IMR-90 (cell line): ENCODE measurements at places on chromosomes 2 and 18.

DNA sequence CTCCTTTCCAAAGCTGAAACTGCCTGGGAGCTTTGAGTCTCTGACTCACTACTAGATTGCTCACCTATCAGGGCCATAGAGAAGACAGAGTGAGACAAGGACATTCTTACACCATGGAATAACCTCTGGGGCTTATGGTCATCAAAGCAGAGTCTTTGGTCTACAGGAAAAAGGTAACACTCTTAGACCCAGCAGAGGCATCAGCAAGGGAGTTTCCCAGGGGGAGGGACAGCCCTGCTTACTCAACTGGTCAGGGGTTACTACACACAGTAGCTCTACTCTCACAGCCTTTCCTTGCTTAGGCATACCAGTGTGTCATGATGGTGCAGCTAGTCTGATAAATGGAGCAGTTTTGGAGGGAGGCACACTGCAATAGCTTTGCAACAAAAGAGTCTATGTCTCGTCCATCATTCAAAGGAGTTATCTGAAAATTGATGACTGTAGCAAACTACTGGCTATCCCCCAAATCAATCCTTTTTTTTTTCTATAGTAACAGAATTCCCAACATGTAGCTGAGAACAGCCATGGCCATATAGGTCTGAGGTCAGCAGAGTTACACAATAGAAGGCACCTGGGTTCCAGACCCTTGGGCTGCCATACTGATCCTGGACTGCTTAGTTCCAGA lies 22.4 kb upstream of the CD28 start:
- no peaks in the 10 kb centered on the region for H3K36me3 ChIP-seq
- no peaks in the 10 kb centered on the region for H3K27me3 ChIP-seq
- DNase-seq: peak; percentile 92
- H3K27ac ChIP-seq: no peak overlapping the region; the same call in 1 of the 2 replicates
- H3K4me1 ChIP-seq: peaks cover 28% of the 10 kb centered on the region

- peaks cover 16% of the 10 kb centered on the region for H3K4me1 ChIP-seq
- DNase-seq: peak; percentile 66
- no peak within 1 kb of the TSS for H3K4me3 ChIP-seq
- H3K36me3 ChIP-seq: no peaks in the 10 kb centered on the region
These were observed at the start of gene SULT1C4 for GRCh38 chr2:108377815-108378630. TSS of gene SULT1C4 (plus strand) at chr2:108377954. CDS start at chr2:108378338, 384 bp downstream.

GRCh38 chr18:28177828-28178635 lies 1.1 kb upstream of the CDH2 start:
- DNase-seq: peak; percentile 36
- H3K4me1 ChIP-seq: peaks cover 3% of the 10 kb centered on the region; the same call in 1 of the 2 replicates
- no peak overlapping the region; the same call in 1 of the 2 replicates for H3K27ac ChIP-seq
- no peaks in the 10 kb centered on the region for H3K27me3 ChIP-seq
- no peaks in the 10 kb centered on the region for H3K36me3 ChIP-seq
- peak overlapping the region; percentile 99 for H3K4me3 ChIP-seq

- no peak for DNase-seq
- peak overlapping the region; percentile 62 for H3K27ac ChIP-seq
- H3K4me3 ChIP-seq: peak overlapping the region; percentile 52
- H3K4me1 ChIP-seq: peaks cover 24% of the 10 kb centered on the region
- peaks cover 8% of the 10 kb centered on the region for H3K36me3 ChIP-seq
These were observed 1.1 kb upstream of the PXDN start for GRCh38 chr2:1745171-1746023.

- no peak for DNase-seq
- peaks cover 3% of the 10 kb centered on the region for H3K27me3 ChIP-seq
- no peak overlapping the region for H3K27ac ChIP-seq
- no peak overlapping the region for H3K4me3 ChIP-seq
- H3K36me3 ChIP-seq: no peaks in the 10 kb centered on the region
These were observed 24.7 kb upstream of the CEP68 start for GRCh38 chr2:65031341-65032018.

- H3K4me1 ChIP-seq: no peaks in the 10 kb centered on the region; the same call in 1 of the 2 replicates
- DNase-seq: peak; percentile 53
- H3K4me3 ChIP-seq: no peak overlapping the region
- peaks cover 33% of the 10 kb centered on the region for H3K36me3 ChIP-seq
These were observed 10.1 kb downstream of the SRSF7 start for GRCh38 chr2:38740851-38741731.

GRCh38 chr18:3595369-3596273 lies 145.6 kb downstream of the TGIF1 start:
- H3K4me3 ChIP-seq: peak overlapping the region; percentile 57; the same call in 1 of the 2 replicates

GRCh38 chr2:231012463-231012862 lies 16.5 kb downstream of the SPATA3 start:
- no peaks in the 10 kb centered on the region for H3K36me3 ChIP-seq
- DNase-seq: no peak

DNA sequence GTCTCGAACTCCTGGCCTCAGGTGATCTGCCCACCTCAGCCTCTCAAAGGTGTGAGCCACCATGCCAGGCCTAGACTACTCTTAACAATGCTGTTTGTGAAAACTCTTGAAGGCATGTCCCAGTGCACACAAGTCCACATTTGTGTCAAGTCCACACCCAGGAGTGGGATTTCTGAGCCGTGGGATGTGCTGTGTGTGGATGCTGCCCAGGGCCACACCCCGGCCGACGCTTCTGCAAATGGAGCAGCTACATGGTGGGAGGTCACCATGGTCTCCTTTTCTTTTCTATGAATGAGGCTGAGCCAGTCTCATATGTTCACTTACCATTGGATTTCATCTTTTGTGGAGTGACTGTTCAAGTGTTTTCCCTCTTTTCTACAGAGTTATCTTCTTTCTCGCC lies 15.8 kb downstream of the SNED1 start:
- no peak overlapping the region for H3K4me3 ChIP-seq
- DNase-seq: no peak
- H3K27ac ChIP-seq: no peak overlapping the region
- no peaks in the 10 kb centered on the region for H3K27me3 ChIP-seq

DNA sequence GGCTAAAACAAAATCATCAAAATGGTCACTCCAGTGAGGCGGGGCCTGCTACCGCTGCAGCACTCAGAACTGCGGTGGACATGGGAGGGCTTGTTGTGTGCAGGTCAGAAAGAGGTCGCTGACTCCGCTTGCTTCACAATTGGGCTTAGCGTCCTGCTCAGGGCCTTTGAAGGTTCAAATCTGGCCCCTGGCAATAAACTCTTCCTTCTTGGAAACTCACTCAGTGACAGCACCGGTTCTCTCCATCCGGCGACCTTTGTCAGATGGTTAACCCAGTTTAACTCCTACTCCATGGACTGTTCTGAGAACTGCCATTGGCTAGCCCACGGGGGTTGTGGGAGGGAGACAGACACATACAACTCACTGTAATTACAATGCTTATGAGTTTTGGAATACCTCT lies 29.0 kb upstream of the LAPTM4A start:
- DNase-seq: no peak
- no peaks in the 10 kb centered on the region for H3K36me3 ChIP-seq
- no peak overlapping the region for H3K27ac ChIP-seq
- H3K4me3 ChIP-seq: no peak overlapping the region
- H3K27me3 ChIP-seq: no peaks in the 10 kb centered on the region; the same call in 1 of the 2 replicates

DNA sequence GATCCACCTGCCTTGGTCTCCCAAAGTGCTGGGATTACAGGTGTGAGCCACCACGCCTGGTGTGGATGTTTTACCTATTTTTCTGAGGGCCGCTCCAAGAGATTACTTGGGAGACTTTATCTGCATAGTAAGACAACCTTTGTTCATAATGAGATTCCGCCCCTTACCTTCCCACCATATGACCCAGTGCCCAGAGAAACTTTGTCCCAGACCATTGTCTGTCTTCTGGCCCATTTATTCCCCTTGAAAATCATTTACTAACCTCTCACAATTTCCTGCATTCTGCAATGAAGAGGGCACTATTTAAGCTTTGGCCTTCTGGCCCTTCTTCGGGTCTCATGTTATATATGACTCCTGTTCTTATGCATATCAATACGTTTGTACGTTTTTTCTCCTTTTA lies 13.7 kb upstream of the TMEM37 start:
- no peaks in the 10 kb centered on the region for H3K36me3 ChIP-seq
- H3K4me3 ChIP-seq: no peak overlapping the region
- peaks cover 2% of the 10 kb centered on the region for H3K27me3 ChIP-seq
- H3K4me1 ChIP-seq: no peaks in the 10 kb centered on the region

DNA sequence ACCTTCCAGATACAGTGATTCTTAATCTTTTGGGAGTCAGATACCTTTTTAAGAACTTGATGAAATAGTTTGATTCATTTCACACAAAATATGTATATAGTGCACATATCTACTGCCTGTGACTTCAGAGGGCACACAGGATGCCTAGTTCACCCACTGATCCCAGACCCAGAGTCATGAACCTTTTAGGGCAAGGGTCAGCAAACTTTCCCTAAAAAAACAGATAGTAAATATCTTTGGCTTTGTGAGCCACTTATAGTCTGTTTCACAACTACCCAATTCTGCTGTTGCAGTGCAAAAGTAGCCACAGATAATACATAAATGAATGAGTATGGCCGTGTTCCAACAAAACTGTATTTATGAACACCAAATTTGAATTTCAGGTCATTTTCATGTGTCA lies 124.9 kb downstream of the ANKRD44 start:
- H3K36me3 ChIP-seq: no peaks in the 10 kb centered on the region
- no peak for DNase-seq
- H3K4me1 ChIP-seq: no peaks in the 10 kb centered on the region; the same call in 1 of the 2 replicates
- H3K27me3 ChIP-seq: no peaks in the 10 kb centered on the region
- H3K4me3 ChIP-seq: no peak overlapping the region

- peaks cover 12% of the 10 kb centered on the region for H3K4me1 ChIP-seq
- no peaks in the 10 kb centered on the region for H3K36me3 ChIP-seq
- DNase-seq: peak; percentile 9
- H3K27ac ChIP-seq: no peak overlapping the region
These were observed 636.2 kb downstream of the EPHA4 start for GRCh38 chr2:220935789-220936321.

GRCh38 chr2:183162362-183162761 lies 38.1 kb downstream of the NUP35 start:
- no peaks in the 10 kb centered on the region; the same call in 1 of the 2 replicates for H3K4me1 ChIP-seq
- no peak overlapping the region for H3K27ac ChIP-seq
- H3K27me3 ChIP-seq: no peaks in the 10 kb centered on the region

DNA sequence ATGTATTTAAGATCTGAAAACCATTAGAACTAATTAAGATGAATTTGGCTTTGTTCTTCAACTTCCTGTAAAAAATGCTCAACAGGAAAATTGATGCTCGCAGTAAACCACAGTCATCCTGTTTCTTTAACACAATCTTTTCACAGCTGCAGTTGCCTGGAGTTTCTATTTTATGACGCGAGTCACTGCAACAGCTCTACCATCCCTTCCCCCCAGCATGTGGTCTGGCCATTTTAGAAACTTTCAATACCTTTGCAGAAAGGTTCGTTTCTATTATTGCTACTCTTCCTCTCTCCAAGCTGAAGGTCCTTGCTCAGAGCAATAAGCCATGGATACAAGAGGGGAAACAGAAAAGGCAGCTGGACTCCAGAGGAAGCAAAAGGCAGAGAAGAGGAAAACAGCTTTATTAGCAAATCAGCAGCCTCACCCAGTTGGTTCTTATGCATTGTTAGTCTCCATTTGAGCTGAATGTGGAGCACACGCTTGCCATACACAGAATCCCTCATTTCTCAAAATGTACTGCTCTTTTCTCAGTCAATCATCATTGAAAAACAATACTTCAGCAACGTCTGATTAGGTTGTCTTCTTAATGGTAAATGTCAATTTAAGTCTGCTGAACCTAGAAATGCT lies 3.9 kb downstream of the WIPF1 start:
- peak overlapping the region; percentile 60; the same call in 1 of the 2 replicates for H3K27ac ChIP-seq
- no peak overlapping the region for H3K4me3 ChIP-seq
- DNase-seq: peak; percentile 84

- no peak overlapping the region for H3K4me3 ChIP-seq
- H3K27me3 ChIP-seq: no peaks in the 10 kb centered on the region
- H3K27ac ChIP-seq: no peak overlapping the region
- peak; percentile 22 for DNase-seq
- peaks cover 2% of the 10 kb centered on the region; the same call in 1 of the 2 replicates for H3K36me3 ChIP-seq
These were observed 93.9 kb downstream of the FARSB start for GRCh38 chr2:222561817-222562645.

DNA sequence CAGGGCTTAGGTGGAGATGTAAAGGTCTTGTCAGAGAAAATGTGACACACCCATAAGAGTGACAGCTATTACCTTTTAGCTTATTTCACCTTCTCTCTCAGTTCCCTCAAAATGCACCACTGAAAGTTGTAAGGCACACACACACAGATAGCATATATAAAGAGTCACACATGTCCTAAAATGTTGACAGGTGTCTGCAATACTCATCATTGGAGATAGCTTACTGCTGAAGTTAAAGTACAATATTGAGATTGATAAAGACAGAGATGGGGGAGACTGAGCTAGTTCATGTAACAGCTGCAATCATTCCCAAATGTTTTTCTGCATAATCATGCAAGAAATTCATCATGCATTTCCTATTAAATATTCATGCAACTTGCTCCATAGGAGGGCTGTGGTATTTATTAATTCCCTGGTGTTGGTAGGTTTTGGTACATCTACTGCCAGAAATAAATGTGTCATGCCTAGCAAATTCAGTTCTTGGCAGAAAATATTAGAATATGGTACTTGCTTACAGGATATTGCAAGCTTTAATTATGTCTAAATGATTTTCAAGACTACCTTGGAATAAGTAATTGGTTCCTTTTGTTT lies 118.8 kb upstream of the RBMS1 start:
- no peaks in the 10 kb centered on the region for H3K27me3 ChIP-seq
- DNase-seq: peak; percentile 36
- no peak overlapping the region for H3K4me3 ChIP-seq
- H3K36me3 ChIP-seq: no peaks in the 10 kb centered on the region
- H3K4me1 ChIP-seq: peaks cover 8% of the 10 kb centered on the region; the same call in 1 of the 2 replicates

- DNase-seq: no peak
- H3K27me3 ChIP-seq: peaks cover 5% of the 10 kb centered on the region; the same call in 1 of the 2 replicates
- H3K4me1 ChIP-seq: peaks cover 13% of the 10 kb centered on the region; the same call in 1 of the 2 replicates
- no peak overlapping the region for H3K4me3 ChIP-seq
- no peak overlapping the region for H3K27ac ChIP-seq
- H3K36me3 ChIP-seq: no peaks in the 10 kb centered on the region
These were observed 50.5 kb upstream of the LGALSL start for GRCh38 chr2:64403426-64403825.

DNA sequence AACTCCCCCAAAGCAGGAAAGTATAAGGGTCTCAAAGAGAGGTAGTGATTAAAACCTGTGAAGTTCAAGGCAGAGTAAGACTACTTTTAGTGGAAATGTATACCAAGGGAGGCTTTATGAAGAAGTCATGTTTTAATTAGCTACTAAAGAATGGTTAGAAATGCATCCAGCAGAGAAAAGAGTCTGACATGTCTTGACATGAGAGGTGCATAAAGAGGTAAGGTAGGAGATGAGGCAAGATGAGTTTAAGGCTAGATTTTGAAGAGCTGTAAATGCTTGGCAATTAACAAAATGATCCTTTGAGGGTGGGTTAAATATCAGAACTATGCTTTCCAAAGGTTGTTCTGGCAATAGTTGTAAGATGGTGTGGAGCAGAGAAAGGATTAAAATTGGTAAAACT lies 88.7 kb upstream of the WDSUB1 start:
- no peaks in the 10 kb centered on the region for H3K27me3 ChIP-seq
- no peak overlapping the region for H3K27ac ChIP-seq
- H3K36me3 ChIP-seq: peaks cover 12% of the 10 kb centered on the region
- H3K4me1 ChIP-seq: no peaks in the 10 kb centered on the region
- no peak for DNase-seq
- H3K4me3 ChIP-seq: no peak overlapping the region

- H3K27me3 ChIP-seq: no peaks in the 10 kb centered on the region
- H3K27ac ChIP-seq: no peak overlapping the region
- no peak for DNase-seq
- no peak overlapping the region for H3K4me3 ChIP-seq
These were observed 112.1 kb downstream of the PLB1 start for GRCh38 chr2:28607730-28608499.
